ENCODE measurements at places on chromosomes 5 and 9.
A peak's percentile ranks its signal among the peaks of the same experiment; 100 is the strongest.

- no peak for DNase-seq
Observed at GRCh38 chr5:95448789-95449188, 57.6 kb downstream of the FAM81B start.

GRCh38 chr9:98610711-98611110 lies 98.0 kb downstream of the GABBR2 start:
- DNase-seq: no peak

GRCh38 chr9:71955300-71955915 lies 44.0 kb downstream of the C9orf85 start:
- DNase-seq: no peak

GRCh38 chr9:14389146-14389545 lies 75.2 kb upstream of the NFIB start:
- no peak for DNase-seq

- DNase-seq: no peak
Observed at GRCh38 chr5:111172504-111172903, 51.7 kb upstream of the CAMK4 start.

DNA sequence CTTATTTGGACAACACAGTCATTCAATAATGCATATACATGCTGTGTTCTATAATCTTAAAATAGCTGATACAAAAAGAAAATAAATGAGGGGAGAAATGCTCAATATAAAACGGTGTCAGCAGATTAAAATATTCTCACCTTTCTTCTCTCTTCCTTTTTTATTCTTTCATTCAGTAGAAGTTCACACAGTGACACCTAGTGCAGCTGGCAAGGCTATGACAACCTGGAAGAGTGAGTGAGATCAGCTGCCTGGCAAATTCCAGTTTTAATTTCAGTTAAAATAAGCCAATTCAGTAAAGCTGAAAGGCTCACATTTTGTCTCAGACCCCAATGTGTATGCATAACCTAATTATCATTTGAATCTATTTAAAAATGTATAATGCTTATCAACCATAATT lies 150.3 kb downstream of the RASEF start:
- no peak for DNase-seq

DNA sequence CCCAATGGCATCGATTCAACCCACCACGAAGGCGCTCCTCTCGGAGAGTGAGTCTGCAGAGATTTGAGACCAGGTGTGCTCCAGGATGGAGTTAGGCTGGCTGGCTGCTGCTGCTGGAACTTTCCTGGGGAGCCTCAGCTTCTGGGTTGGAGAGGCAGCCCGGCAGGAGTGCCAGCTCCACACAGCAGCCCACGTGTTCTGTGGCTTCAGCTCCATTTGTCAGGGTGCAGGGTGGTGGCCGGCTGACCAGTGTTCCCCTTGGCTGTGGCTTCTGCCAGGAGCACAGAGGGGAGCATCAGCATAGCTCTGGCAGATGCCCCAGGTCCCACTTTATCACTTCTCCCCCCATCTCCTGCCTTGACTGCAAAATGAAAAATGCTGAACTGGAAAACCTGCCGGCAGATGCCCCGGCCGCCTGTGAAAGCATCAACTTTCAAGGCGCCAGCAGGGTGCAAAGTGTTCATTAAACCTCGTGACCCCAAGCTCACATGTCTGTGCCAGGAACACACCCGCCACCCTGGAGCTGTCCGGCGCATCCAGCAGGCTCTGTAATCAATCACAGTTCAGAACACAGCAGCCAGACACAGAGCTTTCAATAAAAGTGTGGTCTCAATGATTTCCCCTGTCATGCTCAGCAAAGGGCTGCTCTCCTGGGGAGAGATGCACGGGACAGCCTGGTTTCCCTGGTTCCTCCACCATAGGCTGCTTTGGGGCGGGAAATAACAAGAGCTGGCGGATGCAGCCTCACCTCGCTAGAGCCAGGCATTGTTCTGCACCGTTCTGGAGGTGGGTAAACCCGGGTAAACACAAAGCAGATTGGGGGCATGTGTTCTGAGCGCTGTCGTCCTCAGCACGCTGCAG lies 53.2 kb downstream of the TRIP13 start:
- DNase-seq: no peak

GRCh38 chr9:135095470-135096407 lies 8.3 kb downstream of the OLFM1 start:
- no peak for DNase-seq

DNA sequence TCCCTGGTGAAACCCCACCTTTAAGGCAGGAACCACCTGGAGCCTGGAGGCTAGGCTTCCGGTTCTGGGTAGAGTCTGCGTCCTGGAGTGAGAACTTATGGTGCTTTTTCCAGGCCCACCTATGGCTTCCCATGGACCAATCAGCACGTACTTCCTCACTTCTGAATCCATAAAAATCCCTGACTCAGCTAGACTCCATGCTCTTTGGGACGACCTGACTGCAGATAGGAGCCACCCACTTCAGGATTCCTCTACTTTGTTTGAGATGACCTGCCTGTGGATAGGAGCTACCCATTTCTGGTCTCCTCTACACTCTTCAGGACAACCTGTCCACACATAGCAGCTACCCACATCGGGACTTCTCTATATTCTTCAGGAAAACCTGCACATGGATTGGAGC lies 168.8 kb upstream of the IRX2 start:
- DNase-seq: no peak

DNA sequence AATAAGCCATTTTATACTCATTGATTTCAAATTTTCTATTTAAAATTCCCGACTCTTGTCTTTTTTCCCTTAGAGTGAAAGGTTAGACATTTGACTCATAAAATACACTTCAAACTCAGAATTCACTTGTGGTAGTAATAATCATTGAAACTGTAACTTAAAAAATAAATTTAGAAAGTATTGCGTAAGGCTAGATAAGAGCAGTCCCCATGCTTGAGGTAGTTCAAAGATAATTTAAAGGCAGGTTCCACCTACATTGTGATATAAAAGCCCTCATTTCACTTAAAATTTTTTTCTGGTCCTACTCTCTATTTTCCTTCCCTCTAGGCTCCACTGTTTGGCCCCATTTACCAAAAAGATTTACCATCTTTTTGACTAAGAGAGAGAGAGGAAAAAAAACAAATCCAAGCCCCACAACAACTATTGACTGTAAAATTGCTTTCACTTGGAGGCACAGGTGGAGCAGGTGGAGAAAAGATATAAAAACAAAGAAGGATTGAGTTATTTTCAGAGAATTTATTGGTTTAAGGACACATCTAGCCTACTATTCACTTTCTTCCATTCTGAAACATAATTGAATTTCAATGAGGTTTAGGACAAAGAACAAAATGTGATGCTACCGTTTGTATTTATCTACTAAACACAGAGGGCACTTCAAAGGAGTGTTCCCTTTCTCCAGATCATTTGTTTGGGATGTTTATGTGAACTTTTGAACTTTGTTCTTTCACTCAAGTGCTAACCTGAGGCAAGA lies 61.0 kb downstream of the FBXO4 start:
- no peak for DNase-seq

DNA sequence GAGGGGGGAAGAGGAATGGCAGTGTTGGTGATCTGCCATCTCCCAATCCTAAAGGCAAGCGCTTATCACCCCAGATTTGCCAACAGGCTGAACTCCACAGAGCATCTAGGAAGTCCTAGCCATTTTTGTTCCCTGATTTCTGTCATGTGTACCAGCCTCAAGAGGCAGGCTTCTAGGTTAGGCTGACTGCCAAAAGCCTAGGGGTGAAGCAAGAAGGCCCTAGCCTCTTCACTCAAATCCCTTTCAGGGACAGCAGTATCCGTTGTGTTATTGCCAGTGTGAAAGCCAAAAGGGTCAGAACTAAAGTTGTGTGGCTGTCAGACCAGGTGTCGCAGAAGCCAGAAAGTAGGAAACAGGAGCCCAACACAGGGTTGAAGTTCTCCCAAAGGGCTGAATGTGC lies 14.7 kb downstream of the IGIP start:
- DNase-seq: no peak

DNA sequence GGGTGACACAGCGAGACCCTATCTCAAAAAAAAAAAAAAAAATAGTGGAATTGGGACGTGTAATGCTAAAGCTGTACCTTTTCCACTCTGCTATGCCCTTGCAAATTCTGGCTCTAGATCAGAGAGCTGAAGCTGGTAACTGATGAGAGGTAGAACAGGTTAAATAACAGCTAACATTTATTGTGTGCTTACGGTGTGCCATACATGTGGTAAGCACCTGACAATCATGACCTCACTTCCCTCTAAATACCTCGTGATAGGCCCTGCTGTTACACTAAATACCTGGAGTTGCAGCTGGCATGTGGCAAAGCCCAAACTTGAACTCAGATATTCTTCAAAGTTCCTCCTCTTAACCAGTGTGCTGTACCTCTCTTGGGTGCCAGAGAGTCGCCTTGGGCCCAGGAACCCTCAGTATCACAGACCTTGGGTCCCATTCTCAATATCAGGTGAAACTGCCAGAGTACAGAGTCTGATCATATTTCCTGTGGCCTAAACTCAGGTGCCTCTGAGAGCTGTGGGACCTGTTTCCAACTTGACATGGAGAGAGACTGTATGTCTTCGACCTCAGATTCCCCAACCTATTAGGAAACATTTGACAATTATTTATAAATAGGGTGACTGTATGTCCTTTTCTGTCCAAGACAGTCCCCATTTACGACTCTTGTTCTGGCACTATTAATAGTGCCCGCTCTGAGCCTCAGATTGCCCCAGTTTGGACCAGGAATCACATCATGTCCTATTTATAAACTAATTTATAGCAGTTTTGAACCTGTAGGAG lies 4.8 kb downstream of the ARL10 start:
- DNase-seq: no peak

DNA sequence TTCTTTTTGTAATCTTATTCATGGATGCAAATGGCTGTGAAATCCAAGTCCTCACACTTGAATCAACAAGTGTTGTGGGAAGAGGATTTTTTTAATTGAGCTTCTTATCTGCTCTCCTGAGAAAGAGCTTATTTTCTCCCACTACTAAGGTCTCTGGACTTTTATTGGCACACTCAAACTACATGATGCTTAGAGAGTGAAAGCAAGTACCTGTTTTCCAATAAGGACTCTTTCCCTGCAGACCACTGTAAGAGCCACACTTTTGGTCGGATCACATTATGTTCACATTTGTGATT lies 546.4 kb upstream of the ARRDC3 start:
- DNase-seq: no peak

DNA sequence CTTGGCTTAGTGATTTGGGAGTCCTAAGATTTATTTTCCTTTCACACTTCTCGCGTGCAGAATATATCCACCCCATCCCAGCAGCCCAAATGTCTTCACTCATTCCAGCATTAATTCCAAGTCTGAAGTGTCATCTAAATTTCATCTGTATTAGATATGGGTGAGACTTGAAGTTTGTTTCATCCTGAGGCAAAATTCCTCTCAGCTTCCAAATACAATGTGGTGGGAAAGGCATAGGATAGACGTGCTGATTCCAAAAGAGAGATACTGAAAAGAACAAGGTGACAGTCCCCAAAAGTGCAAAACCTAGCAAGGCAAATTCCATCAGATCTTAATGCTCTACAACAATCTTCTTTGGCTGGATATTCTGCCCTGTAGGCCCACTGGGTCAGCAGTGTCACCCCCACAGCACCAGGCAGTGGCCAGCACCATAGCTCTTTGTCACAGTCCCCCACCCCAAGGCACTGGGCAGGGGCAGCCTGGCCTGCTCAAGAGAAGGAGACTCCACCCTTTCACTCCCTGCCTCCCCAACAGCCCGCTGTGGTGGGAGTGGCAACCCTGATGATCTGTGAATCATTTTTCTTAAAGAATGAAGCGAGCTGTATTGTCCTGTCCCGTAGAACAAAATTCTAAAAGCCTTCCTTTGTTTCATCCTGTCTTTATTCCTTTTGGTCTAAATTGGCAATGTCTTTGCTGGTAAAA lies 2.7 kb upstream of the ADAM19 start:
- DNase-seq: no peak

GRCh38 chr9:108775901-108776306 lies 79.9 kb downstream of the ACTL7B start:
- DNase-seq: no peak

DNA sequence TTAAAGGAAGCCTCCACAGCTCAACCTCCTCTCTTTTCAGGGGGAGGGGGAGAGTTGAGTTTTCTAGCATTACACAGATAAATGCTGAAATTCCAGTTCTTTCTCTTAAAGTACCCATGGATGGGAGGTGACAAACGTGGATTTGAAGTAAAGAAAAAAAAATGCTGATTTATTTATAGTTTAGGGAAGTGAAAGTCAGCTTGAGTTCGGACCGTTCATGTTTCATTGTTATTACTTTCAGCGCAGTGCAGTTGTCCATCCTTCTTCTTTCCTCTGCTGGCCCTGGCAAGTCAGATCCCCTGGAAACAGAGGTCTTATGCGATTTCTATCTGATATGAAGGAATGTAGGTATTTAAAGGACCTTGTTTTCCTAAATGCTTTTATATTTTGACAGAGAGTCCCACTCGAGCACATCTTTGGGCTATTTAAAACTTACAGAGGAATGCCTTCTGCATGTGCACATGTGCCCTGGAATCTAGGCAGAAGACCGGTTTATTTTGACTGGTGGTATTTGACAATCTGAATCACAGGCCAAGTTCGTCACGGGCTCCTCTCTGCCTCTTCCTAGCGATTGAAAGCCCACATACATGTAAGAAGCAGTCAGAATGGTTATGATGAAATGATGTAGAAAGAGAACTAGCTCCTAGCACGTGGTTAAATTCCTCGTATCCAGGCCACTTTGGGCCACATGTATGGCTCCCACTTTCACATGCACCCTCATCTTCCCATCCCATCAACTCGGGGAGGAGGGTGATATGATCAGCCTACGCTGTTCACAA lies 385.2 kb upstream of the KLF4 start:
- no peak for DNase-seq

DNA sequence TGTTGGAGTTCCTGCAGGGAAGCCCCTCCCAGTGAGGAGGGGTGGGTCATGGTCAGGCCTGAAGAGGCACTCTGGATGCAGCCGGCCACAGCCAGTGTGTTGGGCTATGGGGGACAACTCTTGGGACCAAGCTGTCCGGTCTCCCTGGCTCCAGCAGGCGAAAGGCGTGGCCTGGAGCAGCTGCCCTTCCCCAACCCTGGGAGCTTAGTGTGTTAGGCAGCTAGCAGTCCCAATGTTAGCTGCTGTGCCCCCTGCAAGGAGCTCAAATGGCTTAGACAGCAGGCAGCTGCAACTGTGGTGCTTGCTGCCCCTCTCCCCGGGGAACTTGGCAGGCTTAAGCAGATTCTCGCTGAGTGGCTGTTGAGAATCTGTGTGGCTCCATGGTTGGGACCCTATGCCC lies 67.5 kb upstream of the ACTBL2 start:
- DNase-seq: no peak

GRCh38 chr5:160260881-160261815 lies 31.8 kb downstream of the FABP6 start:
- peak; percentile 78 for DNase-seq

DNA sequence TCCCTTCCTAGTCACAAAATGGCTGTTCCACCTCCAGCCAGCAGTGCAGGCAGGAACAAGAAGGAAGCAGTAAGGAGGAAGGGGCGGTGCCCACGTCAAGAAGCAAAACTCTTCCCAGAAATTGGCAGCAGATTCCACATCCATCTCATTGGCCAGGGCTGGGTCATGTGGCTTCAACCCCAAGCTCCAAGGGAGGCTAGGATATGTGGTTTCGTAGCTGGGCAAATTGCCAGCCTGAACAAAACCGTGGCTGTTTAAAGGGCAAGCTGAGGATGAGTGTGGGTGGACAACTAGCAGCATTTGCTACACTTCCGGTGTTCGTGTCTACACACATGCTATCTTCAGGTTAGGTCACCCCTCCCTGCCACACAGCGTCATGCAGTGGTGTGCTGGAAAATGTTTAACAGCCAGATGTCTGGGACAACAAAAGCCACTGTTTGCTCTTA lies 92.1 kb upstream of the MAP1B start:
- peak; percentile 53 for DNase-seq

GRCh38 chr9:114112325-114112724 lies 13.2 kb upstream of the KIF12 start:
- no peak for DNase-seq
